ENCODE measurements at places on chromosomes 13 and 19.

GRCh38 chr13:77863144-77863543 lies 55.5 kb downstream of the EDNRB start:
- no peak for DNase-seq

DNA sequence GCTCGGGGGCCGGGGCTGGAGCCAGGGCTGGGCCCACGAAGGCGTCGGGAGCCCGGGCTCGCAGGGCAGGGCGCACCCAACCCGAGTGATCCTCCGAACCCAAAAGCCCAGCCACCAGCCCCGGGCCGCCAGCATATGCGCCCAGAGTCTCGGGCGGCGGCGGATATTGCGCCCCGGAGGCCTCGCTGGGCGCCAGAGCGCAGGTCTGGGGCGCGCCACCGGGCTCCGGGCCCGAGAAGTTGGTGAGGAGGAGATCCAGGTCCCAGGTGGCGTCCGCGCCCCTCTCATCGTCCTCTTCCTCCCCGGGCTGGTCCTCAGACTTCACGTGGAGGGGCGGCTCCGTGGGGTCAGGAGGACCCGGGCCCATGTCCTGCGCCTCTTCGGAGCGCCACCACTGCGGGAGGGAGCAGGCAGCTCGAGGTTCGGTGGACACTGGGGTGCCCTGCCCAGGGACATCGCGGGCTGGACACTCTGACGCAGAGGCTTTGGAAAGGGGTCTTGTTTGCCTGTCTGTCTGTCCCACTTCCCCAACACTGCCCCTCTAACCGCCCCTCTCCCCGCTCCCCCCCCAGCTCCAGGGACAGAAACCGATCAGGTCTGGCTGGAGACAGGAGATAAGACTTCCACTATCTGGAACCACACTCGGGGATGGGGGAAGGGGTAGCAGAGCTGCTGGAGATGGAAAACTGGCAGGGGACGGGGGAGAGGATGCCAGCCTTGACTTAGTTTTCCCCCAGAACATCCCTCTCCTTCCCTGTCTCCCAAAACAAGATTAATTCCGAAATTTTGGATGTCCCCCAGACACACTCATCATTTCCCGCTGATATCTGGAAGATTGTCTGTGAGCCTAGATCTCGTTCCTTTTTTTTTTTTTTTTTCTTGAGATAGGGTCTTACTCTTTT lies 1.0 kb downstream of the KLF1 start:
- no peak for DNase-seq

- DNase-seq: no peak
Observed at GRCh38 chr19:33428627-33429125, 55.2 kb downstream of the CEBPG start.

GRCh38 chr19:2970201-2970835 lies 7.0 kb upstream of the TLE6 start:
- DNase-seq: no peak

GRCh38 chr19:5006201-5006600 lies 37.3 kb downstream of the KDM4B start:
- no peak for DNase-seq

DNA sequence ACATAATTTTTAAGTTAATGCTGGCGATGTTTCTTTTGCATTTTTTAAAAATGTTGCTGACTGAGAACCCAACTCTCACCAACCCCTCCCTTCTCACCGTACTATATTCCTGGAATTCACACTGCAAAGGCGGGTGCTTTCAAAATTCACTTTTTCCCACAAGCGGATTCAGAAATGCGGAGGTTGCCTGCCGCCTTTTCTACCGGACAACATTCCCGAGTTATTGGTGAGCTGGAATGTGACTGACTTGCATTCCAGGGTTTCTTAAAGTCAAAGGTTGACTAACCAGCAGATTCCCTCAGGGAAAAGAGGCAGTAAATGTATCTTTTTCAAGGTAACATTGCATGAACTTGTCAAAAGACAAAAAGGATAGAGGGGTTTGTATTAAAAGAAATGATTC lies 113.3 kb downstream of the RAB20 start:
- no peak for DNase-seq

DNA sequence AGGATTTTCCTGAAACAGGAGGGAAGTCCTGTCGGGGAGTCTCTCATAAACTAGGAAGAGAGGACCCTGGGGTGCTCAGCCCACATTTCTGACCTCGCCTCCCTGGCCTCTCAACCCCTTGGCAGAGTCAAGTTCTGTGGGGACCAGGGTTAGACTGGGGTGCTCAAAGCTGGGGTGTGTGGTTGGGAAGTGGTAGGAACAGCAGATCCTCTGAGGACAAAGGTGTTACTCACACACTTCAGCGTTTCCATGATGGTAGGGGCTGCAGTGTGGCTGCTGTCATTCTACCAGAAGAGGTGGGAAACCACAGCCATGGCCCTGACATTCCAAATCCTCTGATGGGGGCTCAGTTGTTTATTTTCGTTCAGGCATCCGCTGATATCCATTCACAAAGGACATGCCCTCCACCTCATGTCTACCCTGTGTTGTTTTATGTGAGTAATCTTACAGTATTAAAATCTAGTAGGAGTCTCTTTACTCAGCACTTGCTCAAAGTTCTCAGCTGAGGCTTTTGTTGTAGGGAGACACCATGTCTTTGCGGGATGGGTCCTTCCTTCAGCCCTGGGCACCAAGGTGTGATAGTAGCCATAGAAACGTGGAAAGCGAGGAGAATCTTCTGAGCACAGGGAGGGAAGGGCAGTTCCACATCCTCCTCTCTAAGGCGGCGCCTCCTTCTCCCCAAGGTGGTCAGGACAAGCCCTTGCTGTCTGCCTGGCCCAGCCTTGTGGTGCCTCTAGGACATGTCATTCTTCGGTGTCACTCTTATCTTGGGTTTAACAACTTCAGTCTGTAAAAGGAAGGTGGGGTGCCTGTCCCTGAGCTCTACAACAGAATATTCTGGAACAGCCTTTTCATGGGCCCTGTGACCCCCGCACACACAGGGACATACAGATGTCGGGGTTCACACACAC lies 1.5 kb downstream of the KIR2DL3 start:
- DNase-seq: no peak

- no peak for DNase-seq
Observed at GRCh38 chr19:1327125-1327524, 41.5 kb downstream of the EFNA2 start.

GRCh38 chr19:46404055-46404752 lies 9.2 kb downstream of the CCDC8 start:
- no peak for DNase-seq

DNA sequence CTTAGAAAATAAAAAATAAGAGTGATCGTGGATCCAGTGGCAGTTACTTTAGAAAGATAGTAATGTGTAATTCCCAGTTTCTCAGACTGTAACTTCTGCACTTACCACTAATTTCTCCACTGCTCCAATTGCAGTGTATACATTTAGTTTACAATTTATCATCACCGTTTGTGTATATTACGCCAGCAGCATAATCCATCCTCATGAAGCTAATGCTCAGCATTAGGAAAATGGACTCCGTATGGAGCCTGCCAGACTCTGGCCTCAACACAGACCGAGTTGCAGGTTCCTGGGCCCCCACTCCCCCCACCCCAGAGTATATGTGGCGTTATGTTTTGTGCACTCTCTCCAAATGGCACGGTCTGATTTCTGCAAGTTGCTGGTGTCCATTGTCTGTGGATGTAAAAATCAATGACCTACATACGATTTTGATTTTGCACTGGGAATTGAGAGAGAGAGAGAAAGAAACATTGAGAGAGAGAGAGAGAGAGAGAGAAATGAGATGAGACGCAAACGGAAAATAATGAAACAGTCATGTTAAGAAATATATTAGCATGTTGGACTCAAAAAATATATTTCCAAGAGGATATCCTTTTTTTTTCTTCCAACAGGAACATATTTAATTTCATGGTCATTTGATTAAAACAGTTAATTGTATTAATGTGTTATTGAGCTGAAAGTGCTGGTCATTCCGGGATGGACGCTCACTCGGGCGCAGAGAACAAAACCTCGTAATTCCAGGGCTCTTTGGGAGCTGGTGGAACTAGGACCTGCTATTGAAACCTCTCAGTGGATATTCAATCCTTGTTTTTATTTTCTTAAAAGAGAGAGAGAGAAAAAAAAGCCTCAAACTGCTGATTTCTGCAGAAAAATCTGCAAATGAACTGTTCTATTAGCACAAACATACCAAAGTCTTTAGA lies 278.8 kb downstream of the TSHZ3 start:
- DNase-seq: no peak

- no peak for DNase-seq
Observed at GRCh38 chr19:46710687-46711086, 6.2 kb downstream of the PRKD2 start.

DNA sequence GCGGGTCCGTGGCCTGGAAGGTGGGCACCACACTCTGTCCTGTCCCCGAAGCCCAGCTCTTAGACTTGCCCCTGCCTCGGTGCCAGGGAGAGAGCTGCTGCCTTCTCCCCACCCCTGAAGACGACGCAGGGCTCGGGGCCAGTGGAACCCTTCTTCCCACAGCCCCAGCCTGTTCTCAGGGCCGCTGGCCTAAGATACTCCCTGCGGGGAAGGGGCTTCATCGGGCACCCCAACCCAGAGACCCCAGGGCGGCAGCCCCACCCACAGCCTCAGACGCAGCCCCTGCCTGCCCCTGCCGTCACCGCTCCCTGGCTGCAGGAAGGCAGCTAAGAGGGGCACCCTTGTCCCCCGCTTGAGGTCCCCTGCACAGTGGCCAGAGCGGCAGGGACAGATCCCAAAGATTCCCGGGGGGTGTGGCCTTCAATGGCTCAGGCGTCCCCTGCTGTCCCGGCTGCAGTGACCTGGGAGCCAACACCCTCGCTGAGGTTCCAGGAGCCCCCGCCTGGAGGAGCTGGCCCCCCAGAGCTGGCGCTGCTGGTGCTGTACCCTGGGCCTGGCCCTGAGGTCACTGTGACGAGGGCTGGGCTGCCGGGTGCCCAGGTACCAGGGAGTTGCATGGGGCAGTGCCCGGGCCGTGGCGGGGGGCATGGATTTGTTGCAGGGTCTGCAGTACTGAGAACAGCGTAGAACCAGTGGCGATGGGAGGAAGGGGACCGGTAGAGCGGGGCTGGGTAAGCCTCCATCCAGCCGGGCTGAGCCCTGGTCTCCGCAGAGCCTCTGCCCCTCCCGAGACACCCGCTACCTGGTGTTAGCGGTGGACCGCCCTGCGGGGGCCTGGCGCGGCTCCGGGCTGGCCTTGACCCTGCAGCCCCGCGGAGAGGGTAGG lies 1.0 kb downstream of the AMH start:
- no peak for DNase-seq

- no peak for DNase-seq
Observed at GRCh38 chr19:18262917-18263316, 11.3 kb downstream of the IQCN start.

GRCh38 chr13:95160112-95160906 lies 140.9 kb downstream of the ABCC4 start:
- no peak for DNase-seq

GRCh38 chr19:4986471-4986891 lies 17.6 kb downstream of the KDM4B start:
- no peak for DNase-seq

- DNase-seq: no peak
Observed at GRCh38 chr19:8306235-8307054, 1.7 kb downstream of the CD320 start.

DNA sequence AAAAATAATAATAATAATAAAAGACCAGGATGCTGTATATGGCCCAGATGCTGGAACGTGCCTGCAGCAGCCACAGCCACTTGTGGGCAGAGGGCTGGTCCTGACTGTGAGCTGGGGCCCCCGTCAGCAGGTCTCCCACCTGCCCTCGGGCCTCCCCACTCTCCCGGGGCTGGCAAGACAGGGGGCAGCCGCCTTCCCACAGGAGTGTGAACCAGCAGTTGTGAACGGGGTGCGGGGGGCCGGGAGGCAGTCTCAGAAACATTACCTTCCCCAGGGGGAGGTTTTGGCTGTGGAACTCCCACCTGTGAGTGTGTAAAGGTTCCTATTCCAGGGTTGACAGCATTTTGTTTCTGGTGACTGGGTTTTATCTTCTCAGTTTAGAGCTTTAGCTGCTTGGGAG lies 151.4 kb downstream of the KDM4B start:
- DNase-seq: no peak

DNA sequence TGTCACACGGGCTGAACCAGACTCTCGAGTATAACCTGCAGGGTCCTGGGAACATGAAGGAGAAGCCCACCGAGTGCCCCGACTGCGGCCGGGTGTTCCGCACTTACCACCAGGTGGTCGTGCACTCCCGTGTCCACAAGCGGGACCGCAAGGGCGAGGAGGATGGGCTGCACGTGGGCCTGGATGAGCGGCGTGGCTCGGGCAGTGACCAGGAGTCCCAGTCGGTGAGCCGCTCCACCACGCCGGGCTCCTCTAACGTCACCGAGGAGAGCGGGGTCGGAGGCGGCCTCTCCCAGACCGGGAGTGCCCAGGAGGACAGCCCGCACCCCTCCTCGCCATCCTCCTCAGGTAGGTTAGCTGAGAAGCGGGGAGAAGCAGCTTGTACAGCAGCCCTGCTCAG lies 73.2 kb downstream of the ZNF536 start:
- no peak for DNase-seq

DNA sequence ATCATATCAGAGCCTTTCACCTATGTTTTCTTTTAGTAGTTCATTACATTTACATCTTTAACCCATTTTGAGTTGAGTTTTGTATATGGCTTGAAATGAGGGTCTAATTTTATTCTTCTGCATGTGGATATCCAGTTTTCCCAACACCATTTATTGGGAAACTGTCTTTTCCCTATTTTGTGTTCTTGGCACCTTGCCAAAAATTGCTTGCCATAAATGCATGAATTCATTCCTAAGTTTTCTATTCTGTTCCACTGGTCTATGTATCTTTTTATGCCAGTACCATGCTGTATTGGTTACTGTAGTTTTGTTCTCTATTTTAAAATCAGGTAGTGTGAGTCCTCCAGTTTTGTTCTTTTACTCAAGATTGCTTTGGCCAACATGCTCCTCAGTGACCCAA lies 144.0 kb upstream of the OBI1 start:
- no peak for DNase-seq

DNA sequence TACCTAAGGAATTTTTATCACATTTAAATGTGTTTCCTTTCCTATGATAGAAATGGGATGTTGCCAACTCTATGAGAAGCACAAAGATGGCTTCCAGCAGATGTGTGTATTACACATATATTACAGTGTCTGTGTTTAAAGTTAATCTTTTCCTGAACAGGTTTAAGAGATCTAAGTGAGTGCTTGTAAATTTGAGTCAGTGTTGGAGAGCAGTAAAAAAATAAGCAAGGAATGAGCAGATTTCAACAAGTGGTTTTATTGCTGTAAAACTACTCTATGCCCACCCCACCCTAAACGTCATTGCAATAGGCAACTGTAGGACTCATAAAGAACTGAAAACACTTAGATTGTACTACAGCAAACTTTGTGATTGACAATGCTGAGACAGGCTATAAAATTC lies 248.7 kb downstream of the KLF5 start:
- DNase-seq: no peak

GRCh38 chr19:5915782-5916165 lies 1.7 kb downstream of the CAPS start:
- no peak for DNase-seq

- DNase-seq: no peak
Observed at GRCh38 chr19:39067104-39067503, 17.1 kb upstream of the ACP7 start.

GRCh38 chr13:80612804-80613203 lies 271.9 kb upstream of the SPRY2 start:
- no peak for DNase-seq

- DNase-seq: no peak
Observed at GRCh38 chr19:45798995-45799517, 6.4 kb upstream of the DMWD start.

GRCh38 chr13:29733147-29733611 lies 117.2 kb downstream of the UBL3 start:
- no peak for DNase-seq

All from stimulated activated CD8-positive, alpha-beta memory T cell treated with anti-CD3 and anti-CD28 coated beads, Interleukin-4, amount 100 ng/mL, for 1 hour (primary cell).